Prostate gland (tissue), 2 donors: ENCODE measurements at places on chromosomes 2 and 18.

DNA sequence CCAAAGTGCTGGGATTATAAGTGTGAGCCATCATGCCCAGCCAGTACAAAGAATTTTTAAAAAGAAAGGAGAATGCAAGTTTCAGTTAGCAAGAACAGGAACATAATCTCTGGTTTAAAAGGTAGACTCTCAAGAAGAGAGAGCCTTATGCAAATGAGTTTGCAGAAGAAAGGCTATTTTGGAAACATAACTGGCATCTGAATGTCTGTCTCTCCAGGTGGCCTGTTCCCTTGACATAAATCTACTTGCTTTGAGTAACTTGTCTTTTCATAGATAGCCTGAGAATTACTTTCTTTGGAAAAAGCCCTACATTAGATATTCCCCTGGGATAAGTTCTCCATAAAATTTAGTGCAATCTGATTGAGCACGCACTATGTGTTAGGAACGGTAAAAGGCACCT is 109.6 kb downstream of the ICOS start:
- H3K4me1 ChIP-seq: no peaks in the 10 kb centered on the region
- no peaks in the 10 kb centered on the region for H3K36me3 ChIP-seq
- DNase-seq: no peak
- no peak overlapping the region for H3K27ac ChIP-seq
- no peak overlapping the region for H3K4me3 ChIP-seq

GRCh38 chr2:120345608-120346007 is 328 bp upstream of the INHBB start:
- peak overlapping the region; percentile 49 for H3K4me3 ChIP-seq
- DNase-seq: no peak
- H3K27ac ChIP-seq: peak overlapping the region; percentile 92
- peaks cover 10% of the 10 kb centered on the region for H3K4me1 ChIP-seq

GRCh38 chr2:79585701-79586433 is 73.0 kb downstream of the CTNNA2 start:
- H3K27ac ChIP-seq: no peak overlapping the region
- H3K36me3 ChIP-seq: no peaks in the 10 kb centered on the region
- H3K4me3 ChIP-seq: no peak overlapping the region
- no peak for DNase-seq

- H3K4me3 ChIP-seq: no peak overlapping the region
- no peak for DNase-seq
- H3K4me1 ChIP-seq: no peaks in the 10 kb centered on the region
- no peak overlapping the region for H3K27ac ChIP-seq
- no peaks in the 10 kb centered on the region for H3K36me3 ChIP-seq
- H3K27me3 ChIP-seq: no peaks in the 10 kb centered on the region
Observed at GRCh38 chr2:233544200-233544610, 22.4 kb downstream of the USP40 start.

DNA sequence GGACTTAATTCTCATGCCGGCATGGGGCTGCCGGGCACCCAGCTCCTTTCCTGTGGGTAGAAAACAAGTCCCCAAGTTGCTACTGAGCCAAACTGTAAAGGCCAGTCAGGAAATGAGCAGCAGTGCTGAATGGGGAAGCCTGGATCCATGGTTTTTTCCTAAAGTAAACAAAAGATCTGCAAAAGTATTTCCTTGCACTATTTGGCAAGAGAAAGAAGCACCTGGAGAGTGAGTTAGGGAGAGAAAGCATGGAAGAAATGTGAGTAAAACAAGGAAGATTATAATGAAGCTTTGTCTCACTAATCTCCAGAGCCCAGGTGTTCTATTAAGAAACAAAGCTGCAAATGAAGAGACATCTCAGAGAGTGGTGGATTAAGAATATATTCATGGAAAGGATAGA is 117.6 kb downstream of the METTL8 start:
- no peaks in the 10 kb centered on the region for H3K27me3 ChIP-seq
- no peak overlapping the region for H3K27ac ChIP-seq
- no peaks in the 10 kb centered on the region for H3K4me1 ChIP-seq
- no peaks in the 10 kb centered on the region for H3K36me3 ChIP-seq
- no peak overlapping the region for H3K4me3 ChIP-seq

DNA sequence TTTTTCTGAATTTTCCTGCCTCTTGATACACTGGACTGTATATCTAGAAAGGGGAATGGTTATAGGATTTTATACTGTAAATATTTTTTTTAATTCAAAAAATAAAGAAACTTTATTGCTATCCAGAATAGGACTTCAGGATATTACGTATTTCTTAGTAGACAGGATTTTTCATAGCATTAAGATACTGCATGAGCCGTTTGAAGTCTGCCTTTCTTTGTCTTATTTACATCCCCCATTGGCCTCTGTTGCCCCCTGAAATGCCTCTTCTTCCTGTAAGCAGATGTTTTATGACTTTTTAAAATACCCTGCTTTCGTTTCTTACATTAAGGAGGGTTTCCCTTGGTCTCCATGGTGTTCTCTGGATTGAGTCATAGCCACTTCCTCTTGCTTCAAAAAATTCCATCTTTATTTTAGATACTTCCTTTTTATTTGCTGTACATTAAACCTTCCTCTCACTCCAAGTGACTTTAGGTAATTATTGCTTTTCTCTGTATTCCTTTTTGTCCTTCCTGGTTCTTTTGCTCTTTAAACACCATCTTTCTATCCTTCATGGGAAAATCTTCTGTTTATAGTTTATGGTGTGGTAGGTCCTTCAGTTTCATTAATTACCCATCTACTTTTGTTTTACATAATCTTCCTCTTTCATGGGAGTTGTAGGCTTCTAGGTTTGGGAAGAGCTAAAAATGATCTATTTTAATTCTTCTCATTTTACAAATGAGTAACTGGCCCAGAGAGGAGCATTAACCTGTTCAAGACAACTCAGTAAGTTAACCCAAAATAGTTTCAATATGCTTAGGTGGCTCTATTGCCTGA is 72.6 kb downstream of the ZNF532 start:
- no peak overlapping the region for H3K4me3 ChIP-seq
- H3K36me3 ChIP-seq: no peaks in the 10 kb centered on the region
- no peaks in the 10 kb centered on the region for H3K27me3 ChIP-seq
- peaks cover 5% of the 10 kb centered on the region for H3K4me1 ChIP-seq
- DNase-seq: no peak
- peak overlapping the region; percentile 63 for H3K27ac ChIP-seq

DNA sequence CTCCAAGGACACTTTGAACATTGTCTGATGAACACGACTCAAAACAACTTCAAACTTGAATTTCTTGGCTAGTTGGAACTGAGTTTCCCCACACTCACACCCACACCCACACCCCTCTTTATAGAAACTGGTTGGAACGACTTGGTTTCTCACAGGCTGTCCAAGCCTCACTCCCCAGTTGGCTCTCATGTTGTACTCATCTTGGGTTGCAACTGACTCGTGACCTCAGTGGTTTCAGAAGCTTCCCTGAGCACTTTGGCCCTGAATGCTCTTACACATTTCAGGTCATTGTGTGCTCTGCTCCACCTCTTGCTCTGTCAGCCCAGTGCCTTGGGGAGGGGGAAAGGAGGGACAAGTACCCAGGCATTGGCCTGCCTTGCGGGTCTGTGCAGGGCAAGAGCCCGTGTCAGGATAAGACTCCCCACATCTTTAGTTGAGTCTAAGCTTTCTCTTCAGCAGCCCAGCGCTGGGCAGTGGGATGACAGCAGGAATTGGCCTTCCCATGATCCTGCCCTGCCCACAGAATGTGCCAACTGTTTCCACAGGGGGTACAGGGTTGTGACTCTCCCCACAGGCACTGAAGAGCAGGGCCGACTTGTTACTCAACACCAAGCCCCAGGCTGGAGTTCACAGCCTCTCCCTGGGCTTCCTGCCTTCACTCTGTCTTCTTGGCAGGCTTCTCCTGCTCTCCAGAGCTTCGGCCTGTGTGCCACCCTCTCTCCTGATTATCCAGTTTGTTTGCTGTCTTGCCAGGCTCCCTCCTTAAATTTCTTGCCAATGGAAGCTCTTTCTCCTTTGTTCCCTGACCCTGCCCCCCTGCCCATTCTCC is 104.6 kb downstream of the RTN4 start:
- DNase-seq: peak; percentile 90
- H3K27me3 ChIP-seq: no peaks in the 10 kb centered on the region
- H3K36me3 ChIP-seq: no peaks in the 10 kb centered on the region
- peaks cover 9% of the 10 kb centered on the region for H3K4me1 ChIP-seq
